ENCODE measurements at places on chromosomes 5 and 9. TPM values are rescaled to one million over a fixed set of nuclear protein-coding genes. Genes with fewer than 3 reads are reported as not detected.
A peak's percentile ranks its signal among the peaks of the same experiment; 100 is the strongest.

PLPP7 gene
- 81.3 TPM for total RNA-seq

ADAMTS13 gene
- 4.2 TPM for total RNA-seq

- no peak for DNase-seq
These were observed 1.1 kb downstream of the IPO11 start for GRCh38 chr5:62413711-62414110.

DNA sequence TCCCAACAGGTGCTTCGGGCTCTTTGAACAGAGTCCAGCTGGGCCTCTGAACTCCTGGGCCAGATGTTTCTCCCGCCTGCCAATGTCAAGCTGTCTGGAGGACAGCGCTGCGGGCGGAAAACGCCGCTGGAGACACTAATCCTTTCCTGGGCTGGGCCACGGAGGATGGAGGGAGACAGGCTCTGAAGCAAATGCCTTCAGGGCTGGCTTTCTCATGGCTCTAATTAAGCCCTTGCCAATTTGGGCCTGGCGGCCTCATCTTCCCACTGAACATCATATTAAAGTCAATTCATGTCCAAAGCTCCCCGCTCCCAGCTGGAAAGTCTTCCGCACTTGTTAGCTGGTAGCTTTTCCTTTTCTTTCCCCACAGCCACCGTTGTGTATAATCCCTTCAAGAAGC lies 72.7 kb downstream of the NTNG2 start:
- peak; percentile 68 for DNase-seq

GRCh38 chr5:59685793-59686192 lies 207.7 kb downstream of the PDE4D start:
- DNase-seq = peak; percentile 81

DNA sequence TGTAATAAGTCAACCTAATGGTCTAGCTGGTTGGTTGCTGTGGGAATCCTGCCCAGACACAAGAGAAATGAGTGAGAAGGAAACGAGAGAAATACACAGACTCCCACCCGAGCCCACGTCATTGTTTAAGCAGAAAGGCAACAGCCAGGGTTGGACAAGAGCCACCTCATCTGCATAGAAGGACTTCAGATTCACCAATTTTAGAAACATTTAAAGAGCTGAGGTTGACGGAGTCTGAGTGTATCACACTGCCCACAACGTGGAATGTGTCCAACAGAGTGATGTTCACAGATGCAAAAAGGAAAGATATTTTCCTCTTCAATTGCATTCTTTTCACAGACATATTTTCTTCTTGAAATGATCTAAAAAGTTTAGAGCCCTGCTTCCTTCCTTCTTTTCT lies 349.5 kb downstream of the AGTPBP1 start:
- no peak for DNase-seq

DNA sequence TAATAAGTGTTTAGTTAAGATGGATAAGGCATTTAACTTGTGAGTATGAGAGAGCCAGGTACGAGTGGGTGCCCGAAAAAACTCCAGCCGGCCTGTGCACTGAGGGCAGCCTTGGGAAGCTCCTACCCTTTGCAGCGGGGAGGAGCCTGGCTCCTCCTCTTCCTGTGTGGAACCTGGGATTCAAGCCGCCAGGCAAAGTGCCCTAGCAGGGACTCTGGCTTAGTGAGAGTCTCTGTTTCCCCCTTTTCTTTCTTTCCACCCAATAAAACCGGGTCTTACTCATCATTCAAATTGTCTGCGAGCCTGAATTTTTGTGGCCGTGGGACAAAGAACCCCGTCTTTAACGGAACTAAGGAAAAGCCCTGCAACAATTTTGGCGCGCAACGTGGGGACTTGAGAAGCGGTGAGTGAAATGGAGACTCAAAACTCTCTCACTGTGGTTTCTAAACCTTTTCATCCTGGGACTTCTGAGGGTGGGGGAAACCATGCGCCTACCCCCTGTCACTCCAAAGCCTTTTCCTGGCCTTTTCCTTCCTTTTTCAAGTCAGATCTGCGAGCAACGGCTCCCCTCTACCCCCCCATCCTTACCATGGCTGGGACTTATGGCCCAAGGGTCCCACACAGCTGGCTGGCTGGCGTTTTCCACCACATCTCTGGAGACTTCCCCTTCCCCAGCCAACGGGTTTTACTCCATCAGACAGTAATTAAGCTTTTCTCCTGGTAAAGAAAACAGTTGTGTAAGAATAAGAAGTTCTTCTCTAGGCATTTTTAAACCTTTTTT lies 535.7 kb upstream of the ACO1 start:
- DNase-seq = no peak

GRCh38 chr5:149452007-149452664 lies 73.0 kb upstream of the IL17B start:
- DNase-seq = peak; percentile 35

DNA sequence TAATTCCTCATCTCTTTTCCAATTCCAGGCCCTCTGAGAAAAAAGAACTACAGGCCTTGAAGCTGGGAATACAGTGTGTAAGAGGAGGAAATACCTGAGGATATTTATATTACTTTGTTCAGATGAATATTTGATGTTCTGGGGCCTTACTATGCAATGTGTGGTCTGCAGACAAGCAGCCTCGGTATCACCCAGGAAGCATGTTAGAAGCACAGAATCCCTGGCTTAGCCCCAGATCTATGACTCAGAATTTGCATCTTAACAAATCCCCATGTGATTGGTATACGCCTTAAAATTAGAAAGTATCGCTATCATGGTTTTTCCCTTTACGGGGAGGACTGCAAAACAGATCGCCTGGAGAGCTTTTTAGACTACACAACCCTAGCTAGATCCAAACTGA lies 121.0 kb downstream of the JAKMIP2 start:
- no peak for DNase-seq

DNA sequence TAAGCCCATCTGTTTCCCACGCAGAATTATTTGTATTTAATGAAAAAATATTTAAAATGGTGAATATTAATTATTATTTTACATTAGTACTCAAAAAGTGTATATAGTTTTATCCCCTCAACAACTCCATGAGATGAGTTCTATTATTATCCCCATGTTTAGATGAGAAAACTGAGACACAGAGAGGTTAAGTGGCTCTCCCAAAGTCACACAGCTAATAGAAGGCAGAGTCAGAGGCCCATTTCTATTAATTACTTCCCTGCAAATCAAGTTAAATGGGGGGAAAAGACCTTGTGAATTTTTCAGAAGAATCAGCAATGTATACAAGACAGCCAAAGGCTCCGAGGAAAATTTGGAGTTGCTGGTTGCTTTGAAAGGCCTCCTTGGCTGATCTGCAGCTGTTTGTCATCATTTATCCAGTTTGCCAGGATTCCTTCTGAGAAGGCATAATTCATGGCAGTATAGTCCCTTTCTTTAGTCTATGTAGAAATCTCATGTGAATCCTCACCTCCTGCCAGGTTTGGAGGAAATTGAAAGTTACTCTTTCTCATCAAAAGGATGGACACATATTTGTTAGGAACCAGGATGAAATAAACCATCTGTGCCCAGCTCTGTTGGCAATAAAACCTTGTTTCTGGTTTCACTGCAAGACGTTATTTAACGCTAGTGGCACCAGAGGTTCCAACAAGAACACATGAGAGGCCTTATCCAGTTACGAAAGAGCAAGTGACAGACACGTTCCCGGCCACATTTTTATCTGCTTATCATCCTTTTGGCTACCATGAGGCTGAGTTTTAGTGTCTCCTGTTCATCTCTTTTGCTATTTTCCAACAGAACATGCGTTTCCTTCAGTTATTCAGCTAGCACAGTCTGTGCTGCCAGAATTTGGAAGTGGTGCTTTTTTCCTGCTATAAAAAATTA lies 621 bp downstream of the FYB1 start:
- DNase-seq = peak; percentile 81

- no peak for DNase-seq
These were observed 376 bp downstream of the GOLGA1 start for GRCh38 chr9:124940521-124940893.

DNA sequence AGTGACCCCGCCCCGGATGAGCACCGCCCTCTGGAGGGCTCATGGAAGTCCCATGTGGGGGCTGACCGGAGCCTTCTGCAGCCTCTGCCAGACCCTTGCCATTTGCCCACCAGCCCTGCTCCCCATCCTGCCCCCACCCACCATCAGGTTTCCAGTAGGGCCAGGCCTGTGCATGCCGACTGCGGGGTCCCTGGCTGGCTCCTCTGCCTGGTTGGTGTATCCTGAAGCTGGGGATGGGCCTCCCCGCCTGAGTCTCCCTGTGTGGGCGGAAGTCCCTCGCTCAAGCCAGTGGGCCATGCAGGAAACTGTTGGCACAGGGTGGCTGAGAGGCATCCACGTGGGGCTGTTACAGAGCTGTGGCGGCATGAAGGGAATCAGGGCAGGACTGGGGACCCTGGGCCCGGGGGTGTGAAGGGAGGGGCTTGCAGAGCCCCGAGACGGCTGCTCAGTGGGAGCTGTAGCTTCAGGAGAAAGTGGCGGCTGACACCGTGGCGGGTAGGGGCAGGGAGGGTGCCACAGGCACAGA lies 88.7 kb downstream of the RXRA start:
- no peak for DNase-seq

GRCh38 chr9:31702957-31703356 lies 681.5 kb upstream of the ACO1 start:
- DNase-seq = no peak

- DNase-seq = no peak
These were observed 57.9 kb downstream of the MACROH2A1 start for GRCh38 chr5:135341016-135341666.

- peak; percentile 22 for DNase-seq
These were observed 312.1 kb downstream of the TMEM232 start for GRCh38 chr5:110414360-110414759.

Data from tongue (tissue), 3 donors.